ENCODE measurements at places on chromosomes 5 and 9. TPM values are rescaled to one million over a fixed set of nuclear protein-coding genes. Genes with fewer than 3 reads are reported as not detected.

GABRP gene
- 0.35 TPM for polyA plus RNA-seq

DNA sequence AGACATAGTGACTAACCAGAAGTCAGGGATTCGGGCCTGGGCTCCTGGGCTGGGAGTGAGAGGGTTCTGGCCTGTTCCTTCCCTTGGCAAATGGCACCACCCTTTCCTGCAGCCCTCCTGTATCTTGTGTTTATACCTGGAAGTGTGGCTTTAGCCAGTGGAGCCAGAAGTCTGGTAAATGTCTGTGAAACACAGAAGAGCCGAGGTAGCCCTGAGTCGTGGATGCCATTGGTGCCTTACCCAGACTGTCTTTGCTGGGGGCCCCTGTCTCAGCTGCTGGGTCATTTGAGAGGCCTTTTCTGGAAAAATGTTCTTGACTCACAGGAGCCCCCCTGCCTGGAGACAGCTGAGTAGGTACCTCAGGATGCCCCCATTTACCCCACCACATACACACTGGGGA, 95.7 kb upstream of the BASP1 start:
- DNase-seq, result no peak

- no peak for DNase-seq
These were observed 6.5 kb upstream of the NHP2 start for GRCh38 chr5:178160176-178160575.

PAPPA gene
- polyA plus RNA-seq, result 0.06 TPM

GRCh38 chr5:172670005-172670402, 28.9 kb downstream of the NEURL1B start:
- DNase-seq, result no peak
